Right renal pelvis (tissue), 4 donors: ENCODE measurements at places on chromosomes 2 and 18. TPM values are rescaled to one million over a fixed set of nuclear protein-coding genes. Genes with fewer than 3 reads are reported as not detected.

DNA sequence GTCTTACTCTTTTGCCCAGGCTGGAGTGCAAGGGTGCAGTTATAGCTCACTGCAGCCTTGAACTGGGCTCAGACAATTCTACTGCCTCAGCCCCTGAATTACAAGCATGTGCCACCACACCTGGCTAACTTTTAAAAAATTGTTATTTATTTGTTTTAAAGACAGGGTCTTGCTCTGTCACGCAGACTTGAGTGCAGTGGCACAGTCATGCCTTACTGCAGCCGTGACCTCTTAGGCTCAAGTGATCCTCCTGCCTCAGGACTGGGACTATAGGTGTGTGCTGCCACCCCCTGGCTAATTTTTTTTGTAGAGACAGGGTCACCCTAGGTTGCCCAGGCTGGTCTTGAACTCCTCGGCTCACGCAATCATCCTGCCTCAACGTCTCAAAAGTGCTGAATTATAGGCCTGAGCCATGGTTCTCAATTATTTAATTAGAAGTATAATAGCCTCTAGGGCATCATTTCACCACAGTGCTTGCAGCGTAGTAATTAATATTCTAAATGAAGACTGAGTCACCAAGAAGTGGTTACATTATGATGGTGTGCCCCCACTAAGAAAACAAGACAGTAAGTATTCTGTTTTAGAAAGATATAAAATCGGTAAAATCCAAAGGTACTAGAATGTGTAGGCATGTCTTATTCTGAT is 69.6 kb downstream of the EML4 start:
- no peak for DNase-seq

DNA sequence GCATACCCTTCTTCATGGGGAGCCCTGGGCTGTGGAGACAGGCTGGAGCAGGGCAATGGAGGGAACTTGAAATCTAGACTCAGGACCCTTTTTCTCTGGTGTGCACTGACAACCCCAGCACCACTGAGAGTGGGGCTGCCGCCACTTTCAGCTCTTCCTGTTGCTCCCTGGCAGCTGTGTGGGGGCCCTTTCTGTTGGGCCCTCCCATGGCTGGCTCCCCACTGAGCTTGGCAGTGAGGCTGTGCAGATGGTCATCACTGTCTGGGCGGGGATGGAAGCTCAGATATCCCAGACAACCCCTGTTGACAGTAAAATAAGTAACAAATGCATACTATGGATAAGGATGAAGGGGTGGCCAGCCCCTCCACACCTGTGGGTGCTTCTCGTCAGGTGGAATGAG is 6.7 kb downstream of the MYO7B start:
- no peak for DNase-seq

- no peak for DNase-seq
Measured at GRCh38 chr2:175435012-175435411, 253.5 kb upstream of the ATP5MC3 start.

- no peak for DNase-seq
Measured at GRCh38 chr2:8819194-8819593, 18.2 kb downstream of the KIDINS220 start.

DNA sequence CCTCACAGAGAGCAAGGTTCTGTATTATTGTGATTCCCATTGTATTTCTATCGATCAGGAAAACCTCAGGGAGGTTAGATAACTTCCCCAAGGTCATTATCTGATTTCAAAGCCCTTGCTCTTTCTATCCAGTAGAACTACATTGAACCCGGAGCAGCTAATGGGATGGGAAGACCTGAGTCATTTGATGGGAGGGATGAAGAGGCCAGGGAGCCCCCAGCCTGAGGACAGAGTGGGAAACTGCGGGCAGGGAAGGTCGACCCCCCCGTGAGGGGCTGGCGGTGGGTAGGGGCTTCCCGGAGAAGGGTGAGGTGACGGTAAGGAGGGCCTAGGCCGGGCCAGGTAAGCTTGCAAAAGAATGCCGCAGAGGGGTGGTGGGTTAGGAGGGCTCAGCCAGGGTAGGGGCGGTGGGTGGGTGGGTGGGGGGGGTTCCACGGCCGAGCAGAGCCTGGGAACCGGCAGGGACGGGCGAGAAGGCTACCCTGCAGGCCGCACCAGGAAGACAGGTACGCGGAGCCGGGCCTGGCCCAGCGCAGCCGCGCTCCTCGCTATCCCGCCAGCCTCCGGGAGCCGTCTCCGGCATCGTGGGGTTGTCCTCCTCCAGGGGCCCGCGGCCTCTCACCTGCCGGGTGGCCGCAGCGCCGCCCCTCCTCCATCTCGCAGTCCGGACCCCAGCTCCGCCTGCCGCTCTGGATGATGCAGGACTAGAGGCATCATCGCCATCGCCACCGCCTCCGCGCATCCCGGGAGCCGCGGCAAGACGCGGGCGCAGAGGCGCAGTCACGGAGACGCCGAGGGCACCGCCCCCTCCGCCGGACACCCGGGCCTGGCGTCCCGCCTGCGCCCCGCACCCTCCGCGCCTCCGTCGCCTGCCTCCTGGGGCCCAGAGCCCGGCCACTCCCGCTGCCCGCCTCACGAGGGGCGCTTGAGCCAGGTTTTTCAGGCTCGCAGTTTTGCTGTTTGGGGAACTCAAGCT is at the start of gene GPR75:
Gene GPR75, minus strand, starts transcription at position 762 of the 976 bp plus-strand sequence. CDS start 5,211 bp downstream, outside the sequence.
- no peak for DNase-seq

IL1F10 gene
- polyA plus RNA-seq, result not detected

CIB4 gene
- 0.80 TPM for polyA plus RNA-seq
